ENCODE measurements at places on chromosomes 1 and 21.

DNA sequence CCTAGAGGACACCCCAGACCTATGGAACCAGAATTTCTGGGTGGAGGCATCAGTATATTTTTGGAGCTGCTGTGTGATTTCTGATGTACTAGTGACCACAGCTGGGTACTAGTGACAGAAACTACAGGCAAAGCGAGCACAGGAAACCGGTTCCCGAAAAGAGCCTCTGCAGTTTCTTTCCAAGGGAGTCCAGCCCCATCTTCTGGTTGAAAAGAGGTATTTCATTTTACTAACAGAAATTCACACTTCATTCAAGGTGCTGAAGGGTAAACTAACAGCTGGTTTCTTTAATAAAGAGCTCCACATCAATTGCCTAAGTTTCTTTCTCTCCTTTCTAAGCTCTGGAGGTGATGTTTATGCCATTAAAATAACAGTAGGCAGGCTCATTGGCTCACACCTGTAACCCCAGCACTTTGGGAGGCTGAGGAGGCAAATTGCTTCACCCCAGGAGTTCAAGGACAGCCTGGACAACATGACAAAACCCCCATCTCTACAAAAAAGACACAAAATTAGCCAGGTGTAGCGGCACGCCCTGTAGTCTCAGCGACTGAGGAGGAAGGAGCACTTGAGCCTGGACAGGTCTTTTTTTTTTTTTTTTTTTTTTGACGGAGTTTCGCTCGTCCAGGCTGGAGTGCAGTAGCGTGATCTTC is 22.0 kb downstream of the THAP3 start:
- DNase-seq = peak; percentile 10

GRCh38 chr21:42019706-42020105 is 9.5 kb upstream of the ZBTB21 start:
- no peak for DNase-seq

DNA sequence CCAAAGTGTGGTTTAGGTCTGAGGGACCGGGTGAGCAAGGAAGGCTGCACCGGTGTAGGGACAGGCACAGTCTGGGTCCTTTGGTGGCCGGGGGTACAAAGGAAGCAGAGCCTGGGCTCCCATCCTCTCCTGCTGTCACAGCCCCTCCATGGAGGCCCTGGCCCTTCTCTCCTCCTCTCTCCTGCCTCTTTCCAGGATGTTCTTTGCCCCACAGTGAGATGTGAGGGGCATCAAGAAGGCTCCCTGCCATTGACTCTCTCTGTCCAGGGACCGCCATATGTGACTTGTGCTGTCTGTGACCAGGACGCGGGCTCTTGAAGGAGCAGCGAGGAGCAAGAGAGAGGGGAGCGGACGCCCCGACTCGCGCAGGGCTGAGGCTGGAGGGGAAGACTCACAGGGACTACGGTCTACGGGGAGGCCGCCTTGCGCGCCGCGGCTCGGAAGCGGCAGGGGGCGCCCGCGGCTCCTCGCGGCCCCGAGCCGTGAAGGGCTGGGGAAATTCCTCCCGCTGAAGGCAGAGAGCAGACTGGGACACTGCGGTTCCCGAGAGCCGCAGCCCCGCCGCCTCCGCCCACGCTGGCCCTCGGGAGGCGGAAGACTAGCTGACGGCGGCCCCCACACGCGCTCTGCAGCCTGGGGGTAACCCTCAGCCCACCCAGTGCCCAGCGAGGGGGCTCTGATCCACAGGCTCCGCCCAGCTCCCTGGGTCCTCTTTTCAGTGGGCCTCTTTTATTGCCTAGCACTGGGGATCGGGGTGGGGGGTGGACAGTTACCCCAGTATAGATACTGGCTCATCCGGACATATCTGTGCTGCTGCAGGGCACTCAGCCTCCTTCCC is 40.8 kb downstream of the MAB21L3 start:
- DNase-seq = peak; percentile 84

GRCh38 chr1:10915594-10915993 is 96.9 kb upstream of the TARDBP start:
- peak; percentile 31 for DNase-seq

- no peak for DNase-seq
Measured at GRCh38 chr21:33036430-33037162, 10.9 kb downstream of the OLIG2 start.

DNA sequence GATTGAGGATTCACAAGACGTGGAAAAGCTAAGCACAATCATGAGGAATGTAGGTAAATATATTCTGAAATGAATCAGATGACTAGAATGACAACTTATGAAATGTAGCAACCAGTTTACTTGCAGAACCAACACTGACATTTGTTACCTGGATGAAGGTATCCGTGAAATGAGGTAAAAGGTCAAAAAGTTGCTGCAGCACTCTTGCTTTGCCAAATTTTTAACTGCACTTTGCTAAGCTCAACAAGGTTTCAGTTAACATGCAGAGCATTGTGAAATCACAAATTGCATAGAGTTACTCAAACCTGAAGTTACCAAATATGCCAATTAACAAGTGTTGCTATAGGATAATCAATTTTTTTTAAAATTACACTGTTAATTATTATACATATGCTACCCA is 1280.1 kb downstream of the KCNT2 start:
- DNase-seq = no peak

DNA sequence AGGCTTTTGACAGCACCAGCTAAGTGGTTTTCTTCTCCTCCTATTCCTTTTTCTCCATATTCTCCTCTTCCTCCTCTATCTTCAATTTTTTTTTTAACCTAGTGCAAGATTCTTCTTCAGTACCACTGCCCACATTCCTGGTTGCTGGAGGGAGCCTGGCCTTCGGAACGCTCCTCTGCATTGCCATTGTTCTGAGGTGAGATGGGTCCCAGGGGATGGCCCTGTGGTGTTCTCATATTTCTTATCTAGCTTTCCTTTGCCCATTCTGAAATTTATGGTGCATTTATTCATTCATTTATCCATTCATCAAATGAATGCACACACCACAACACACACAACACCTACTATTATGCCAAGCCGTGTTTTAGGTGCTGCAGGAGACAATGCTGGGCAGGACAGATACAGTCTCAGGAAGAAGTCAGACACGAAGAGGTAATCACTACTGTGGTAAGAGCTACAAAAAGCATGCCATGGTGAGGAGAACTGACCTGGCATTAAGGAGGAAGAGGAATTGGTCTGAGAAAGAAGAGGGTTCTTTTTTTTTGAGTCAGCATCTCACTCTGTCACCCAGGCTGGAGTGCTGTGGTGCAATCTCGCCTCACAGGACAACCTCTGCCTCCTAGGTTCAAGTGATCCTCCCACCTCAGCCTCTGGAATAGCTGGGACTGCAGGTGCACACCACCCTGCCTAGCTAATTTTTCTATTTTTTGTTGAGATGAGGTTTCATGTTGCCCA is 47.5 kb upstream of the TDRD10 start:
- peak; percentile 95 for DNase-seq

- no peak for DNase-seq
Measured at GRCh38 chr1:93668951-93669350, 12.7 kb downstream of the BCAR3 start.

GRCh38 chr1:24317081-24317480 is 2.1 kb upstream of the GRHL3 start:
- DNase-seq = no peak

GRCh38 chr1:19455353-19455752 is 30.0 kb downstream of the CAPZB start:
- no peak for DNase-seq

GRCh38 chr1:146049436-146049835 is 27.9 kb upstream of the HJV start:
- no peak for DNase-seq

DNA sequence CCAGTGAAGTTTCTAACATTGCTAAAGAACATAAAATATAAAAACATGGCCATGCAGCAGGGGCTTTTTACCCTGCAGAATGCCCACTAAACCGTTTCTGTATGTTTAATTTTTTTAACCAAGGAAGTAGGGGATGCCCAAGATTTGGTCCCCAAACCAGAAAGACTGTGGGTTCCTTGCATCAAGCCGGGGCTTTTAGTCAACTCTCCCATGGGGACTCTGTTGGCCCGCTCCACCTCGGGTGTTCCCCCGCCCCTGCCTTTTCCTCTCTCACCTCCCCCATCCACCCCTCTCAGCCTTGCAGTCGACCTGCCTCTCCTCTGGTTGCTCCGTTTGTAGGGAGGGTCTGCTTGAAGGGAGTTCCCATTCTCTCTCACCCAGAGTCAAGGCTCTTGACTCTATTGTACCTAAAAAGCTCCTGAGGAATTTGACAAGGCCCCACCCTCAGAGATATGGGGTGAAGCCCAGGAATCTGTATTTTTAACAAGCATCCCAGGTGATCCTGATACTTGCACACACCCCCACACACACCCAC is 117.5 kb downstream of the TOMM20 start:
- DNase-seq = no peak

DNA sequence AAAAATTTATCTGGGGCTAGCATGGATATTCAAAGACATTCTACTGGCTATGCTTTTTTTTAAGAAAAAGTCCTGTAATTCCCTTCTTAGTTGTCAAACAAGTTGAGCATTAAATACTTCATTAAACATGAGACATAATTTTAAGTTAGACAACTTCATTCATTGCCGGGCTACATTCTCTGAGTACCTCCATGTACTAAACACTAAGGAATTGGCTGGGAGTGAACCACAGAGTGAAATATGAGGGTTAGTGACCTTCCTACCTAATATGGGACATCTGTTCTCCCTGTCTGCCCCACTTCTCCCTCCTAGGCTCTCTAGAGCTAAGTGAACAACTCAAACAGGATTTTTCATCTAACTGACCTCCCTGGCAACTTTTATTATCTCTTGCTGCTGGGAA is 370.4 kb downstream of the VAV3 start:
- no peak for DNase-seq

DNA sequence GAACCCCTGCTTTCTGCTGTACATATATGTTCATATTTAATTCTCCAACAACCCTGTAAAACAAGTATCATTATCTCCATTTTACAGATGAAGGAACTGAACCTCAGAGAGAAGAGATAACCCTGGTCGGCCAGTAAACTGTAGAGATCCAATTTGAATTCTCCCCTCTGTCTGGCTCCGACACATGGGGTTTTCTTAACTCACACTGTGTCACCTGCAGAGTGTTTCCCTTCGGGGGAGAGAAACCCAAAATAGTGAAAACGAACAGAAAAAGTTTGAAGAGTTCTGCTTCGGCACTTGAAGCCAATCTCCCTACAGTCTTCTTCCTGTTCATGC is 17.4 kb upstream of the BCAR3 start:
- DNase-seq = no peak

- DNase-seq = no peak
Measured at GRCh38 chr1:31689854-31690253, 14.0 kb downstream of the COL16A1 start.

DNA sequence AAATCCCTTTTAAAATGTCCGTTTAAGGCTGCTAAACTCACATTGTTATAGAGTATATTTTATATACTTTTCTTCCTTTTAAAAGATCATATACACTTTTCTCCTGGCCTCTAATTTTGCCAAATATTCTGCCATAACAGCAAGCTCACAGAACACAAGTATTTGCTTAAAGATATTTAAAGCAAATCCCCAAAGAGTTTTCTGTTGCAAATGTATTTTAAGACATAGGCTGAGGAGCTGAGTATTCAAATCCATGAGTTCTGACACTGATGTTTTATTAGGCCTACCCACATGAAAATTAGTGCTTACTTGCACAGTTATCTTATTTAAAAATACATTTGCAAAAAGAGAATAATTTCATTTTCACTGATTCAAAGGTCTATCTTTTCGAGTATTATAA is 1.7 kb upstream of the PTPRC start:
- no peak for DNase-seq
